Central memory CD8-positive, alpha-beta T cell (primary cell): ENCODE measurements at places on chromosomes 3 and 15.

- H3K4me1 ChIP-seq: no peaks in the 10 kb centered on the region
- H3K27me3 ChIP-seq: peaks cover 47% of the 10 kb centered on the region
- H3K27ac ChIP-seq: no peak overlapping the region
- H3K4me3 ChIP-seq: no peak overlapping the region
Observed at GRCh38 chr3:154113609-154114008, 7.6 kb upstream of the ARHGEF26 start.

DNA sequence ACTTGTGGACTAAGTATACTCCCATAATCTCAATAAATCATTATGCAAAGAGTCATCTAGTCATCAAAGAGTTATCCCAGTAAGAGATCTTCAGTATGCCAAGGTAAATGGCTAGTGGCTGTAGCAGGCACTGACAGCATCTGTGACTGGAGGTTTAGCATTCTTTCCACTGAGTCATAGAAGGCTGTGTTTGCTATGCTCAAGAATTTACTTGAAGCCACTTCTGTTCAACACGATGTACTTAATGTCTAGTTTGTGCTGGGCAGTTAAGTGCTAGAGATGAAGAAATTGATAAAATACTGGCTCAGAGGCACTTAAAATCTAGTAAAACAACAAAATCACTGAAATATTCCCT, 13.0 kb downstream of the ZBED2 start:
- no peak for DNase-seq
- no peaks in the 10 kb centered on the region for H3K27me3 ChIP-seq
- peaks cover 57% of the 10 kb centered on the region for H3K36me3 ChIP-seq
- H3K4me3 ChIP-seq: no peak overlapping the region

DNA sequence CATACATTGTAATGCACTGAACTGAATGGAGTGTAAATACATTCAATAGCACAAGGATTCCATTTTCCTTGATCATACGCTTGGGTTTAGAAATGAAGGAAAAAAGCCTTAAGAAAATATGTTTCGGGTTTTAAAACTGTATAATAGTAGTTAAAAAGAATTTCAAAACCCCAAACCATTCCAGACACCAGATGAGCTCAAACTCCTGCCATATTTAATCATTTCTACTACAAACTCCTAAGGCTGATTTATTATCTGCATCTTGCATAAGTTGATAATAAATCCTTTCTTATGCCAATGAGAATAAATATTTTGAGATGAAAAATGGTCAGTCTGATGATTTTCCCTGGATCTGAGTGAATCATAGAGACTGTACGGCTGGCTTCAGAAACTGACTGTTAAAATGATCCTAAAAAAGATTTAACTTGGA, 51.0 kb downstream of the NR1D2 start:
- peaks cover 9% of the 10 kb centered on the region for H3K4me1 ChIP-seq
- no peak for DNase-seq
- H3K4me3 ChIP-seq: no peak overlapping the region
- H3K27me3 ChIP-seq: peaks cover 11% of the 10 kb centered on the region

GRCh38 chr3:117898722-117899522, 1135.7 kb downstream of the IGSF11 start:
- H3K4me3 ChIP-seq: no peak overlapping the region
- no peaks in the 10 kb centered on the region for H3K4me1 ChIP-seq
- H3K27ac ChIP-seq: no peak overlapping the region
- H3K27me3 ChIP-seq: no peaks in the 10 kb centered on the region
